Central memory CD8-positive, alpha-beta T cell (primary cell): ENCODE measurements at places on chromosomes 12 and 14.

- no peak for DNase-seq
These were observed 17.1 kb upstream of the CTDSP2 start for GRCh38 chr12:57863676-57864075.

- DNase-seq, result no peak
These were observed 1.3 kb upstream of the ATP2A2 start for GRCh38 chr12:110279566-110280375.

GRCh38 chr12:26277506-26278246 lies 82.3 kb downstream of the SSPN start:
- DNase-seq, result no peak

DNA sequence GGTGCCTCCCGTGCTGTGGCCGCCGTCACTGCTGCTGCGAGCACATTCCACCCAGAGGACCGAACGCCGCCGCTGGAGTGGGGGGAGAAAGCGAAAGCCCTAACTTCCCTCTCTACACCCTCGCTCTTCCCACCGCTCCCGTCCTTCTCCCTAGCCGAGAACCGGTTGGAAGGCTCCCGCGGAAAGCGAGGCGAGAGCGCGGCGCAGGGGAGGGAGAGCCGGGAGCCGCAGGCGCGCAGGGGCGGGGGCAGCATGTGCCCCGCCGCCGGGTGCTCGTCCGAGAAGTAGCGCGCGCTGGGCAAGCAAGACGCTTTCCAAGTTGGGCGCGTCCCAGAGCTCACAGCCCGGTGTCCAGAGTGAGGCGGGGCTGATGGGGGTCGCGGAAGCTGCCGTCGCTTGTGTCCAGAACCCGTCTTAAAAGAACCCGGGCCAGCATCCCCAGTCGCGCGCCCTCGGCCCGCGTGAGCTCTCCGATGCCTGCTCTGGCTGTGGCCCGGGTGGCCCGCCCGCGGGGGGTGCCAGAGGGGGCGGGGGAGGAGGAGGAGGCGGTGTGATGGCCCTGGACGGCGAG lies at the start of gene TRHDE:
Gene TRHDE (plus strand): TSS at position 280 of the 571 bp plus-strand sequence. CDS start 274 bp downstream, at position 554.
- no peak for DNase-seq

DNA sequence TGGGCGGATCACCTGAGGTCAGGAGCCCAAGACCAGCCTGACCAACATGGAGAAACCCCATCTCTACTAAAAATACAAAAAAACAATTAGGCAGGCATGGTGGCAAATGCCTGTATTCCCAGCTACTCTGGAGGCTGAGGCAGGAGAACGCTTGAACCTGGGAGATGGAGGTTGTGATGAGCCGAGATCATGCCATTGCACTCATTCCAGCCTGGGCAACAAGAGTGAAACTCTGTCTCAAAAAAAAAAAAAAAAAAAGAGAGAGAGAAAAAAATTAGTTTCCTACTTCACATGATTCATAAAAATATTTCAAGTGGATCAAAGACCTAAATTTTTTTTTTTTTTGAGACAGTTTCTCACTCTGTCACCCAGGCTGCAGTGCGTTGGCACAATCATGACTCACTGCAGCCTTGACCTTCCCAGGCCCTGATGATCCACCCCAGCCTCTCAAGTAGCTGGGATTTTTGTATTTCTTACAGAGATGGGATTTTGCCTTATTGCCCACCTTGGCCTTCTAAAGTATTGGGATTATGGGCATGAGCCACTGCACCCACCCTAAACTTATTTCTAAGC lies 24.9 kb downstream of the FCF1 start:
- DNase-seq, result no peak

DNA sequence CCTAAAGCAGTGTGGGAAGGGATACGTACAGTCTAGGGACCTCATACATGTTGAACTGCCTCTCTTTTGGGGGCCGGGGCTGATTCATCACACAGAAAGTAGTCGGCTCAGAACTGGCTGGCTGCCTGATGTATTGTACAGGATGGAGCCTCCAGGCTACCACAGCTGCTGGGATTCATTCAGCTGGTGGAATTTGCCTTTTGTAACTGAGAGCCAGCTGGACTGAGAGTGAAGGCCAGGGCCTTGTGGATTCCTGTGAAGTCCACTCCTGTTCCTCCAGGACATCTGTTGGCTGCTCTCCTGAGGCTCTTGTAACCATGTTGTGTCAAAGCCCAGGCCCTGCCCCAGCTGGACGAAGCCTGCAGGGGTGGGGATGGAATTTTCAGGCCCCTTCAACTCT lies 116.3 kb upstream of the PRICKLE1 start:
- no peak for DNase-seq

DNA sequence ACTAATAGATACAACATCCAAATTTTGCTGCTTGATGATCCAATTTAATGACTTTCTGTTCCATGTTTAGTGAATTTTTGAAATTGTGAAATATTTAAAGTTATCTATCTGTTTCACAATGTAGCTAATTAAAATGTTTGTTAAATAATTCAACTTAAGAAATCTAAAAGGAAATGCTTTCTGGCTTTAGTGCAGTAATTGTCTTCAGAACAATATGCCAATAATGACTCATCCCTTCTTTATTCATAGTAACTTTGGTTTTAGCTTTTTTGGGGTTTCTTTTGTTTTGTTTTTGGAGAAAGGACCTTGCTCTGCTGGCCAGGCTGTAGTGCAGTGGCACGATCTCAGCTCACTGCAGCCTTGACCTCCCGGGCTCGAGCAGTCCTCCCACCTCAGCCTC lies 479.2 kb upstream of the RGS6 start:
- DNase-seq, result no peak

- no peak for DNase-seq
These were observed 56.9 kb downstream of the SCAF11 start for GRCh38 chr12:45933504-45933903.

DNA sequence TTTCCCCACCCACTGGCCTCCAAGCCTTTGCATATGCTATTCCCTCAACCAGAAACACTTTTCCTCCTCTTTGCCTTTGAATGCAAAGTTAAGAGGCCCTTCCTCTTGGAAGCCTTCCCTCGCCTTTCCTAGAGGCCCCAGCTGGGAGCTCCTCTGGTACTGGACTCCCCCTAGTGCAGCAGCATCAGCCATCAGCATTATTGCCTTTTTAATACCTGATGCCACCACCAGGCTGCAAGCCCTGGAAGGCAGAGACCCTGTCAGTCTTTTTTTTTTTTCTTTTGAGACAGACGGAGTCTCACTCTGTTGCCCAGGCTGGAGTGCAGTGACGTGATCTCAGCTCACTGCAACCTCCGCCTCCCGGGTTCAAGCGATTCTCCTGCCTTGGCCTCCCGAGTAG lies 19.1 kb upstream of the PLA2G1B start:
- DNase-seq, result no peak

DNA sequence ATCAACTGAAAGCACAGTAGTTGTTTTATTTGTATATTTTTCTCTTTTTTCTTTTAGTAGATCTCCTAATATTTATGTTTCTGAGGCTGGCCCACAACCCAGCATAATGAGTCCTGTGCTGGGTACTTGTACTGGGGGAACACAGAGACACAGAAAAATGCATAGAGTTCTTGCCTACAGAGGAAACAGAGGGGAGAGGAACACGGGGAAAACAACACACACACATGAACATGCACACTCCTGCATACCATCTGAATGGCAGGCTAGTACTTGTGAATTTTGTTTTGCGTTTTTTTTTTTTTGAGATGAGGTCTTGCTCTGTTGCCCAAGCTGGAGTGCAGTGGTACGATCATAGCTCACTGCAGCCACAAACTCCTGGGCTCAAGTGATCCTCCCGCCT lies 21.3 kb downstream of the PITPNM2 start:
- no peak for DNase-seq

GRCh38 chr12:121413917-121414316 lies 14.0 kb downstream of the RNF34 start:
- no peak for DNase-seq

GRCh38 chr12:54189198-54189539 lies 384 bp upstream of the SMUG1 start:
- DNase-seq, result no peak

- no peak for DNase-seq
These were observed 1053.5 kb upstream of the FBXO33 start for GRCh38 chr14:40485688-40486087.

DNA sequence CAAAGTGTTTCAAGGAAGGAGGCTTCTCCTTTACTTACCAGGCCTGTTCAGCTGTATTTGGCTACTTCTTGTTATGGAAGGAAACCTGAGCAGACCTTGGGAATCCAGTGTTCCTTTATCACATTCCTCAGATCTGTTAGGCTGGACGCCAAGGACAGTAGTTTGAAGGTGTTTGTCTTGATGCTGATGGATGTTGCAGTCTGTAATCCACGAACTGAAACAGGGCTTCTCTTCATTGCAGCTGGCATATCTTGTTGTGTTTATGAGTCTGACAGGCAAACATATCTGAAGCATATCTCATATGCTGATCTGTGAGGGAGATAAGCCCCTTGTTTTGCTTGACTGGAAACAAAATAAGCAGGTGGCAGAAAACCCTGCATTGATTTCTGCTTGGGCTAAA lies 904.3 kb downstream of the NRXN3 start:
- no peak for DNase-seq

- DNase-seq, result no peak
These were observed 13.8 kb downstream of the CD9 start for GRCh38 chr12:6213969-6214368.

- no peak for DNase-seq
These were observed 268.8 kb upstream of the BTG1 start for GRCh38 chr12:92414170-92415070.
